ENCODE measurements at places on chromosomes 2 and 18.

GRCh38 chr18:28594034-28594433 is 417.1 kb upstream of the CDH2 start:
- peak; percentile 3 for DNase-seq

- DNase-seq, result no peak
Observed at GRCh38 chr2:171134624-171135230, 26.0 kb downstream of the TLK1 start.

DNA sequence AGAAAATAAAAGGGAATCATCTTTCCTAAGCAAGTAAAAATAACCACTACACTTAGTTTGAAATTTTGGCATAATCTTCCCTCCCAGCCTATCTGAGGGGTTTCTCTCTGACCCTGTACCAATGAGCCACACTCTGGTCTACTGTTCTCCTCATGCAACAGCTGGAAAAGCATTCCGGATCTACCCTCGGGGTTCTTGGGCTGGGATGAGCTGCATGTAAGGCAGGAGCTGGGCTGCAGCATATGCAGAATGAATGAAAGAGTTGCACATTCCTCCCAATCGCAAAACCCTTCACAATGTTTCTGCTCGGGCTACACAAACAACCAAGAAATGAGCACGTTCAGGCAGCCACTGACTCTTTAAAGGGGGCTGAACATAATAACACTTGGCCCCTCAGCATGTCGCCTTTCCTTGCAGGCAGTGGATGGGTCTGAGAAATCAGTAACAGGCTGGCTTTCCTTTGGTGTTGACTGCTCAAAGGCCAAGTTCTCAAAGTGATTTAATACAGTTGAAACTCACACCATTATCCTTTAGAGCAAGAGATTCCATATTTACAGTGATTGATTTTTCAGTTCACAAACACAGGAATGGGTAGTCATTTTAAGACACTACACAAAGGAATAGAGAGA is 180.4 kb upstream of the ZFP36L2 start:
- no peak for DNase-seq

DNA sequence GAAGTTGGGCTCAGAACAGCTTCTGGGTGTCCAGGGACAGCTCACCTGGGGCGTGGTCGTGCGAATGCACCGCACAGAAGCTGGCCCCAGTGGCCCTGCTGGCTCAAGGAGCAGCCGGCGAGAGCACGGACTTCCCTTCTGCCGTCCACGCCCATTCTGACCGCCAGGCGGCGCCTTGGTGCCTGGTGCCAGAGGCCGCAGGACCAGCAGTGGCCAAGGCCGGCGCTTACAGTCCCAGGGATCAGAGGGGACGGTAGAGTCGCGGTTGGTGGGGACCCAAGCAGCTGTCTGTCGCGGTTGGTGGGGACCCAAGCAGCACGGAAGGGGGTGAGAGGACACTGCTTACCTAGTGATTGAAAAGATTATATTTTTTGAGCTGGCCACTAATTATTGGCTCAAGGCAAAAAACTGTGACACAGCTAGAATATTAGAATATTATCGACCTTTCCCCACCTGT is 25.7 kb downstream of the NPPC start:
- DNase-seq, result peak; percentile 83

- no peak for DNase-seq
Observed at GRCh38 chr2:41940060-41940744, 107.6 kb upstream of the PKDCC start.

GRCh38 chr2:167381349-167381748 is 493.1 kb downstream of the XIRP2 start:
- no peak for DNase-seq

DNA sequence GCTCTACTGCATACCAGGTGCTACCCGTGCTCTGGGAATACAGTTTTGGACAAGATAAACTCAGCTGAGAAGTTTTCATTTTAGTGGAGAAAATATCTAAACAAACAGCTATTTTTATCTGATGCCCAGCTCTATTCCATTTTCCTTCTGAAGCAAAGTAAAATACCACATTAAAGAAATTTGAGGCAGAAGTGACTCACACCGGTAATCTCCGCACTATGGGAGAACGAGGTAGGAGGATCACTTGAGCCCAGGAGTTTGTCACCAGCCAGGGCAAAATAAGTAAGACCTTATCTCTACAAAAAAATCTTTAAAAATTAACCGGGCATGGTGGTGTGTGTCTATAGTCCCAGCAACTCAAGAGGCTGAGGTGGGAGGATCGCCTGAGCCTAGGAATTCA is 416.2 kb upstream of the LYPD1 start:
- DNase-seq, result no peak

DNA sequence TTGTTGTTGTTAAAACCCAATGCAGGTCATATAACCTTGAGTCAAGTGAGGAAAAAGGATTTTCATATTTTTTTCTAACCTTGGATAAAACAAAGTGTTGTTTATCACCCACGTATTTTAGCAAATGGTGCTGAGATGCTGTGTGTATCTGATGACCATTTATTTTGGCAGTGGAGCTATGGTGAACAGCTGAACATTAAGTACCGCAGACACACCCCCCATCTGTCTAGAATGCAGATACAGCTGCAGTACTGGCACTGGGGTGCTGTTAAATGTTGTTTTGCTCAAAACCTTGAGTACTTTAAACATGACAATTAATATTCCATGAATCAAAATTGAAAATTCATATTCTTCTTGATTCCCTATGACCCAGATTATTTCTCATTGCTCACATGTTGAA is 773.3 kb upstream of the SLC39A10 start:
- DNase-seq, result no peak

GRCh38 chr2:48259811-48260210 is 270.1 kb upstream of the STON1 start:
- no peak for DNase-seq

DNA sequence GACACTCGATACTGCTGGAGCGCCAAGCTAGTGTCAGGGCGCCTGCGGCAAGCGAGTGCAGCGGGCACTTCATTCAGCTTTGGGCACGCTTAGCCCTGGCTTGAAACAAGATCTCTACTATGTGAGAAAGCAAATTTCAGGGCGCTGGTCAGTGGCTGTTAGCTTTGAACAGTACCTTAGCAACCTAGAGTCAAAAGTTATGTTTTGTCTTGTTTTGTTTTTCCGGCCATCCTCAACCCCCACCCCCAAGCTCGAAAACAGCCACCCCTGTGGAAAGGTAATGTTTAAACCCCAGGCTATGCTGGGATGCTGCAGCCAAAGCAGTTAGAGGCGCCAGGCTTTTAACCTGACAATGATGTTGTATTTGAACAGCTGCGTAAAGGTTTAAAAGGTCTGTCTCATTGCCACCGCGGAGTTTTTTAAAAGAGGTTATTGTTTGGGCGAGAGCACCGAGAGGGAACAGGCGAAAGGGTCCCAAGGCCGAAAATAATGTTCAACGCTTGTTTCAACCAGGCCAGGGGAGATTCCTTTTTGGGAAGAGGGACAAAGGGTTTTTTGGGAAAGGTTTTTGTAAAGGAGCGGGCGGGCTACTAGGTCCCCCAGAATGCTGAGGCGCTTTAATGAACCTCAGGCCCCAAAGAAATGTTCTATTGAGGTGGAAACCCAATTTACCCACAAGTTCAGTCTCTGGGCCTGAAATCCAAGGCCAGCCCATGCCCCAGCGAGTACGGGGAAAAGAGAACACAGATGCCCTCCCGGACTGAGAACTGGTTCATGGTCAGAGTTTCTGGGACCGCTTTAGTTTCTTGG is 2.3 kb upstream of the HOXD10 start:
- DNase-seq, result no peak

GRCh38 chr18:45637546-45638327 is 22.5 kb downstream of the SLC14A2 start:
- no peak for DNase-seq

- DNase-seq, result no peak
Observed at GRCh38 chr18:75409806-75410205, 17.7 kb downstream of the SMIM21 start.

DNA sequence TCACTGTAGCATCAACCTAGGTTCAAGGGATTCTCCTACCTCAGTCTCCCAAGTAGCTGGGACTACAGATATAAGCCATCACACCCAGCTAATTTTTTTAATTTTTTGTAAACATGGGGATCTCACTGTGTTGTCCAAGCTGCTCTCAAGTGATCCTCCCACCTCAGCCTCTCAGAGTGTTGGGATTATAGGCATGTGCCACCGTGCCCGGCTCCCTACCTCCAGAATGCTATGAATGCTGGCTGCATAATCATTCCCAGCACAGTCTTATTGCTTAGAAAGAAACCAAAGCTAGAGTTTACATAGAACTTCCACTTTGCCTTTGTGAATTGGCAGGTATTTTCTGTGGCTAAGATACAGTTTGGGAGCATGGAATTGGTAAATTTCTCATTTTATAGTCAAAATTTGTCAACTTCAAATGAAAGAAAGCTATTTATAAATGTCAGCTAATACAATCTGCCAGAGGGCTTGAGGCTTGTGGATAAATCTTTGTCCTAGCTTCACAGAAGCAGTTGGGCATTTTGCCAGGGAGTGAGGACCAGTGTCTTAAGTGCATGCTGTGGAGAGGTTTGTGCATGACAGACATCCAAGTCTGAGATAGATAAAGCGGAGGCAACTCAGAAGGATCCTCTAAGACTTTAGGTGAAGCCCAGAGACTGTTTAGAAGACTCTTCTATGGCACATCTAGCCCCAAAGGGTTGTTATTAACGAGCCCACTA is 175.4 kb downstream of the ANTXR1 start:
- DNase-seq, result no peak

- DNase-seq, result no peak
Observed at GRCh38 chr2:8502316-8502715, 179.5 kb upstream of the ID2 start.

GRCh38 chr2:219448099-219448775 is 13.6 kb downstream of the SPEG start:
- DNase-seq, result no peak

DNA sequence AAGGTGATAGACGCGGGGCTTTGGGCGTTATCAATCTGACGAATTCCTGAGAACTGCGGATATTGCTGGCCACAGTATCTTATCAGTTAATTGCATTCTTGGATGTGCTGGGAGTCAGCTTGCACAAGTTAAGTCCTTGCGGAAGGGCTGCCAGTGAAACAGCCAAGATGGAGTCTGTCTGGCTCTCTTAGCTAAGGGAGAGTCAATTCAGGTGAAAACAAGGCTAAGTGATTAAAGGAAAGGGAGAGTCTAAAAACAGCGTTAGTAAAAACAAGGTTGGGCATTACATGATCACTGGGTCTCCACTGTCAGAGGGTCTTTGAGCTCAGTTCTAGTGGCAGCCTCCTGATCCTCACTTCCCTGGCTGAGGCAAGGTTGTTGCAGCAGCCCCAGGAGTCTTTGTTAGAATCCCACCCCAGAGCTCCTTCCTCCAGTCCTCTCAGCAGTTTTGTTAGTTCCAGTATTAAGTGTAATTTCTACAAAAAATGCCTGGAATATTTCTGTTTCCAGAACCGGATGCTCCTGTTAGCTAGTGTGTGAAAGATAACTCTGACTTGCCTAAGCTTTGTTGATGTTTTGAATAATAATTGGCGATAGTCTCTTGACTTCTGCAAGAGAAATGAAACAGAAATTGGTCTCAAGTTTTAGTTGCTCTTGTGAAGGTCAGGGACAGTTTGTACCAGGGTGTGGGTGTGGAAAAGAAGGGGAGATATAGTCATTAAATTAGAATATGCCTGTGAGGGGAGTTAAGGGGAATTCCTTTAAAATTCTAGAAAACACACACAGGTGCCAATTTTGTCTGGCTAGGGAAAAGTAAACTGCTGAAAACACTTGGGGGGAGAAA is 10.6 kb downstream of the CFLAR start:
- DNase-seq, result no peak

DNA sequence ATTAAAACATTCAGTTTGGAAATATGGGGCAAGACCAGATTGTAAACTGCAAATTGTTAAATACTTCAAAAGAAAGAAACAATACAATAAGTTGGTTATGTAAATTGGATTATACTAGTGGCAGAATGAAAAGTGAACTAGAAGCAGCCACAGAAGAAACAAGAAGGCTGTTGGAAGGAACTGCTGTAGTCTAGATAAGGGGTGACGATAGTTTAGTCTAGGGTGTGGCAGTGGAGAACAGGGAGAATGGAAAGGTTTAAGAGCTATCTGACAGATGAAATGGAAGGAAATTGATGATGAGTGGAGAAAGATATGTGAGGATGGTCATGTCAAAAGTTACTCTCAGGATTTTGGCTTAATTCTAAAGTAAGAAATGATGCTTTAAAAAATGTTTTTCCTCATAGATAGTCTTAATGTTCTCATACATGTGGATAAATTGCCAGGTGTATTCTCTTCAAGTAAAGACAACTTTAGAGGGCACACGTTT is 179.7 kb downstream of the GPD2 start:
- DNase-seq, result no peak

- DNase-seq, result no peak
Observed at GRCh38 chr2:163970058-163970813, 234.4 kb upstream of the FIGN start.

DNA sequence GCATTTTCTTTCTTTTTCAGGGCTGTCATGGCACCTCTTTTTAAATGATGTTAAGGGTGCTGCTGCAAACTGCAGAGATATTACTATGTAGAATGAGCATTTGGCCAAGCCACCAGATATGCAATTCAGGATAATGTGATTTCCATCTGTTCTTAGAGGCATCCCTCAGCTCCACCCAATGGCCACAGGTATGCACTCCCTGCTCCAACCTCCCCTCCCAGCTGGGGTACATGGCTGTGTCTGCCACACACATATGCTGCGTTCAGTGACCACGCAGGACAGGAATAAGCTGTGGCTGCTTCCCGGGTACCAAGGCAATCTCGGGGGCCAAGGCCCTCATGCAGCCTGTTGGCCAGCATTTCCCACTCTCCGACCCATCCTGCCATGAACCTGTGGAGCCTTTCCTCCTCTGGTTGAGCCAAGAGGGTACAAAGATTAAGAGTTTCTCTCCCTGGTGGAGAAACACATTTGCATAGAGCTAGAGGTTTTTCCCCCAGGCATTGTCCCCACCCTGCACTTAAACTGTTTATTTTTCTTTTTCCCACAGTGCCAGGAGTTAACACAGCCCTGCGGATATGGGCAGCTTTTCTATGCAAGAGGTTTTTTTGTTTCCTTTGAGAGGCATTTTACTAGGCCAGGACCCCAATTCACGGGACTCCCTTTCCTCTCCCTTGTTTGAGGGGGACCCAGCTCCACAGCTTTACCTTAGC is 147.0 kb downstream of the GCA start:
- DNase-seq, result no peak

- no peak for DNase-seq
Observed at GRCh38 chr2:70103531-70104061, 16.3 kb downstream of the PCBP1 start.

DNA sequence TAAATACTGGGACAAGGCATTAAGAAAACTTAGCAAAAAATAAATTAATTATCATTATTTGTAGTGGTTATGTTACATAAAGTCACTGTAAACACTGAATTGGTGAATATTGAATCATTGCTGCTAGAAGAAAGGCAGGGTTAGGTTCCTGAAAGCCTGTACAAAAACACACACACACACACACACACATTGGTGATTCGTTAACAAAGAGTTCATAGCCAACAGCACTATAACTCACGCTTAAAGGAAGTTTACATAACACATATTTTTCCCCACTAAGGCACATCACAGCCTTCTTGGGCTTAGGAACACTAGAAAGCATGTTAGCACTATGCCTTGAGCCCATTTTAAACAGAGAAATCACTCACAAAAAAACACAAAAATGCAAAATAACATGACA is 690.0 kb upstream of the PIK3C3 start:
- DNase-seq, result no peak

Measured in HCT116 (cell line).